ENCODE measurements at places on chromosomes 11 and 22.

GRCh38 chr11:73156686-73157085 is 14.6 kb upstream of the FCHSD2 start:
- DNase-seq, result no peak

DNA sequence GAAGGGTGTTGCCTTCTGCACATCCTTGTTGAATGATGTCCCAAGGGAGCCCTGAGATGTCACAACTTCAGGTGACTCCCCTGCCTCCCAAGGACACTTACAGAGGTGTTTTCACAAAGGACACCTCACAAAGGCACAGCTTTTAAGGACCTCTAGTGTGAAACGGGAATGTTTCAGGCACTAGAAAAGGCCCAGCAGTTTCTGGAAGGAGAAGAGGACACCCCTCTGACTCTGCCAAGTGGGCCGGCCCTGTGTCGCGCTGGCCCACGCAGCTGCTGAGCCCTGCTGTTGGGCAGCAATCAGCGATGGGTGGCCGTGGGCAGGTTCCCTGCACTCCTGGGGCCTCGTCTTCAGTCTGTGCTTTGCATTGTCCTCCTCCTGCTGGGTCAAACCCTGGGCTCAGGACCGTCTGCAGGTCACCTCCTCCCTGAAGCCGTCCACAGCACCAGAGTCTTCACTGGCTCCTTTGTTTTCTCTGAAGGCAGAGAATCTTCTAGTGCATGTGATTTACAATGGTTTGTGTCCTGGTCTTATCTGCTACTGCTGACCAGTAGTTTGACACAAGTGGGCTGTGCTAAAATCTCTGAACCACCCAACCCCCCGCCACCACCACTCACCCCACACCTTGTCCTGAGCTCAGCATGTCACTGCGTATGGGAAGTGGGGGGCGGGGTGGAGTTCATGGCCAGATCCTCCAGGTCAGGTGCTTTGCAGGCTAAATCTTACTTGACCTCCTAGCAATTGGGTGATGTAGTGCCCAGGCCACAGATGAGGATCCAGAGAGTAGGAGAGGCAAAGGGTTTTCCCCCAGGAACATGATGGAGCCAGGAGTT is 3.2 kb downstream of the LINC01488 start:
- DNase-seq, result no peak

DNA sequence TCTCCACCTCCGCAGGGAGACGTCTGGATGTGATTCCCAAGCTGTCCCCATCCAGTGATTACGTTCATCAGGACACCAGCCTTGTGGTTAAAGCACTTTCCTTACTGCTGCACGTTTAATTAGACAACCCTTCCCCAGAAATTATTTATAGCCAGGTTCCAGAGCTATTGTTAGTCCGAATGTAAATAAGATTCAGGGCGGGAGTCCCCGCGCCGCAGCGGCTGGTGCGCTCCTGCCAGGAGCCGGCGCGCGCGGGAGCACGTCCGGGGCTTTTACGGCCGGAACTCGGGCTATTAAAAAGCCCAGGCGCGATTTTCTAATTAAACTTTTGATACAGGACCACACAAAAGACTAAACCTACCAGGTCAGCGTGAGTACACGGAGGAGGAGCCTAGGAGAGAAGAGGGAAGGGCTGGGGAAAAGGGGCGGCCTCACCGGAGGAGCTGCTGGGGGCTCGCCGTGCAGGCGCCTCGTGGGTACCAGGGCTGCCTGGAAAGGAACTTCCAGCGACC is 538.3 kb downstream of the OPCML start:
- no peak for DNase-seq

- DNase-seq, result peak; percentile 5
Measured at GRCh38 chr11:36558571-36559413, 9.0 kb upstream of the RAG1 start.

- DNase-seq, result no peak
Measured at GRCh38 chr11:35798423-35798822, 135.8 kb downstream of the TRIM44 start.

- peak; percentile 37 for DNase-seq
Measured at GRCh38 chr22:26671317-26672059, 14.1 kb downstream of the MIAT start.
